ENCODE measurements at places on chromosomes 11 and 22.
A peak's percentile ranks its signal among the peaks of the same experiment; 100 is the strongest.

DNA sequence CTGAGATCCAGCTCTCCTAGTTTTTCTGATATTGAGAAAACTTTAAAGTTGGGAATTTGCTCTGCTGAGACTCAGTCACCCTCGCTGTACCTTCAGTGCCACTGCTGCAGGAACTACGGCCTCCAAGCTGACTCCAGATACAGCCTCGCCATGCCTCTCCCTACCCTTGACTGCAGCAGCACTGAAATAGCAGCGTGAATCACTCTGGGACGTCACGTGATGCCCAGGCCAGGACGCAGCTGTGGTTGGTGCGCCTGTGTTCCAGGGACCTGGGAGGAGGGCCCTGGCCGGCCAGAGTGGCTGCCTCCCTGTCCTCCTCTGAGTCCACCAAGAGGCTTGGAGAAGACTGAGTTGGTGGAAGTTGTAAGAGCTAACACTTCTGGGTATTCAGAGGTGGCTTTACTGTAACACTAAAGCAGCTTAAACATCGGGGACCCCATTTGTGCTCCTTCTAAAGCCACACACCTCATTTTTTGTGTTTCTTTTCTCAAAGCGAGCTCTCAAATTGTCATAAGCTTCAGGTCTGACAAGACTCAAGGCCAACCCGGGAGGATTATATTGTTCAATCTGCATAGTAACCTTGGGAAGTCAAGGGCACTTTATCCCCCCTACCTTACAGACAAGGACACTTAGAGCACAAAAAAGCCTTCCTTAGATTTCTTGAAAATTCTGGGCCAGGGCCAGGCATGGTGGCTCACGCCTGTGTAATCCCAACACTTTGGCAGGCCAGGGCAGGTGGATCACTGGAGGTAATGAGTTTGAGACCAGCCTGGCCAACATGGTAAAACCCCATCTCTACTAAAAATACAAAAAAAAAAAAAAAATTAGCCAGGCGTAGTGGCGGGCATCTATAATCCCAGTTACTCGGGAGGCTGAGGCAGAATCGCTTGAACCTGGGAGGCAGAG lies 4.2 kb upstream of the STIP1 start:
- DNase-seq, result no peak

- DNase-seq, result no peak
Measured at GRCh38 chr11:7448201-7448600, 37.1 kb upstream of the OLFML1 start.

DNA sequence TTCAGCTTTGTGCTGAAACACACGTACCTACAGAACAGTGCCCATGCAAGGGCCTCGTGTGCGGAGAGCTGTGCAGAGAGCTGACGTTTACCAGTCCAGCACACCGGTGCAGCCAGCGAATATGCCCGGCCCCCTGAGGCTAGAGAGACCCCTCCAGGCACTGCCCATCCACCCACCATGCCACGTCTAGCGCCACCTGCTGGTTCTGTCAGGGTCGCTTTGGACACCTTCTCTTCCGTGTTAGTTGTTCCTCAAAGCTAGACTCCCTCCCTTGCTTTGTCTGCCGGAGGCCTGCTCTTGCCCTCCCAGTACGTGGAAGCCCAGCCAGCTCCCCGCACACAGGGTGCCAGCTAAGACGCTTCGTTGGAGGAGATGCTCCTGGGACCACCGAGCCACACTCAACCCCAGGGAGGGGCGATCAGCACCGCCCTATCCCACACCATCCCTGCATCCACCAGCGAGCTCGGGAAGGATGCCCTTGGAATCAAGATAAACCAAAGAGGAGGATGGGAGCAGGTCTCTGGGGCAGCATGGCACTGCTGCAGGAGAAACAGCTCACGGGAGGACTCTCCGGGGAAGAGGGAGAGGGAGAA lies 43.4 kb downstream of the CPT1A start:
- DNase-seq, result peak; percentile 29

- no peak for DNase-seq
Measured at GRCh38 chr11:1310318-1310687, 871 bp upstream of the TOLLIP start.

GRCh38 chr22:28923826-28924732 lies 40.7 kb downstream of the ZNRF3 start:
- DNase-seq, result no peak

- no peak for DNase-seq
Measured at GRCh38 chr22:44906248-44906936, 103.4 kb downstream of the PHF21B start.

- no peak for DNase-seq
Measured at GRCh38 chr11:9607511-9607899, 34.0 kb downstream of the WEE1 start.

DNA sequence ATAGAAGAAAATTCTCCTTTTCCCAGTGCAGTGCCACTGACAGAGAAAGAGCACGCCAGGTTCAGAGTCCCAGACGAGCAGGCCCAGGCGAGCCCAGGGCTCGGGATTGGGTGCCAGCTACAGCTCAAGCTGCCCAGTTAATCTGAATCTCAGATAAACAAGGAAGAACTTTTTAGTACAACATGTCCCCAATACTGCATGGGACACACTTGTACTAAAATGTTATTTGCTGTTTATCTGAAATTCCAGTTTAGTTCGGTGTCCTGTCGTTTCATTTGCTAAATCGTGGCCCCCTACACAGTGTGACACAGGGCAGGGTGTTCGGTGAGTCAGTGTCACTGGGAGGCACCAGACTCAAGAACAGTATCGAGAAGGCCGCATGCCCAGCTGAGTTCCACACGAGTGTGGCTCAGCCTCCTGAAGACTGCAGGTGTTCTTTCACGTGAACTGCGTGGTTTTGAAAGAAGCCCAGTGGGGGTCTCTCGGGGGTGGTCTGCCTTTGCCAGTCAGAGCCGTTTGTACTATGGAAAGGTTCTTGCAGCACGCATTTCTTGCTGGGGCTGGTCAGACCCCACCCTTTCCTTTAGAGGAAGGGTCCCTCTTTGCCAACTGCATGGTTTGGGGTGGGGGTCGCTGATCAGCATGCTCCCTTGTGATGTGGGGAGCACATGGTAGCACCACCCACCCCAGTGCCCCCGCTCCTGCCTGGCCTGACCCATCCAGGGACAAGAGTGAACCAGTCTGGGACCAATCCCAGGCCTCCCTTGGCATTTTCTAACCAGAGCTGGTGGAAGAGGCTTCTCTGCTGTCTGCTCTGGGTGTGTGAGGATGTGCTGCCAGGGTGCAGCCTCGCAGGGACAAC lies 115.6 kb upstream of the B3GAT1 start:
- no peak for DNase-seq

DNA sequence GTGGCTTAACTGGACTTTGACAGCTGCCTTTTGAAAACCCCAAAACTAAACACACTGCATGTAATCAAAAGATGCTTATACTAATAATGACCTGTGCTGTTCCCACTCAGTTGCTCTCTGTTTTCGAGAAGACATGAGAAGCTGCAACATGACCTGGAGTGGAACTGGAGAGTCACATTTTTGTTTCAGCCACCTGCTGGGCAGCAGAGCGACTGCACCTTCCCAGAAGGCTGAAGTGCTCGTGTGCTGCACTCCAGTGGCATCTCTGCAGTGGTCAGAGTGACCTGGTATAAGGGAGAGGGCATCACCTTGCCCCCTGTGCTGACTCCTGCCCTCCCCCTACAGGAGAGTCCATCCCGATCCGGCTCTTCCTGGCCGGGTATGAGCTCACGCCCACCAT lies 8.6 kb downstream of the THYN1 start:
- DNase-seq, result no peak

DNA sequence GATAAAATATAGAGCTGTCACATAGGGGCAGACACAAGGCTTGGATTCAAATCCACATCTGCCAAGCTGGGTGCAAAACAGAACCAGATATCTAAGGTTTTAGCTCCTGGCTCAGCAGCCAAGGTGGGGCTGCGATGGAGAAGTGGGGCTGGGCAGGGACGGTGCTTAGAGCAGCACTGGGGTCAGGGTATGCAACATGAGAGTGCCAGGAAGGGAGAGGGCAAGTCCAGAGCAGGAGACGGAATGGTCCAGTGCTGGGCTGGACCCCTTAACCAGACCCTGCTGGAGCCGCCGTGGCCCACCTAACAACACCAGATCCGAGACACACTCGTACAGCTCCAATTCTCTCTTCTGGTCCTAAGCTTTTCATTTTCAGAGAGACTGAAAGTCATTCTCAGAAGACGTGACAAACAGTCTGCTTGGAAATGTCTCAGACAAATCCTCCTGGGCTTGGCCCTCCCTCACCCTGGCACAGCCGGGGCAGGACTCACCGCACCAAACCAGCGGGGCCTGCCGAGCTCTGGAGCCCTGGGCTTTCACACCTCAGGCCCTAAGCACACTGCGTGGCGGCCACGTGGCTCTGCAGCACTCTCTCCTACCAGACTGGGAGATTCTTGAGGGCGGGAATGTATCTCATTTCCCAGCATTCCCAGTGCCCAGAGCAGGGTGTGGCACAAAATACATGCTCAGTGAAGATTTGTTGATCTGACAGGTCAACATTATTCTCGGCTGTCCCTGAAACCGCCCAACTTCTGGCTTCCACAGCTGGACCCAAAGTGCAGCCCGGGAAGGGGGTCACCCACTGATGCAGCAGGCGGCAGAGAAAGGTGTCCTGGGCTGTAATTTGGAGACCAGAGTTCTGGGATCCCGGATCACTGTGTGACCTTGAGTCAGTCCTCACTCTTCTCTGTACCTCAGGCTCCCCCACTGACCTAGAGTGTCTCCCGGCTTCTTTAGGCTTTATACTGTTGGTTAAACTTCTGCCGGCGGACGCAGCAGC lies 11.6 kb downstream of the LRRC32 start:
- no peak for DNase-seq

GRCh38 chr11:100874203-100874602 lies 187.1 kb downstream of the ARHGAP42 start:
- no peak for DNase-seq

DNA sequence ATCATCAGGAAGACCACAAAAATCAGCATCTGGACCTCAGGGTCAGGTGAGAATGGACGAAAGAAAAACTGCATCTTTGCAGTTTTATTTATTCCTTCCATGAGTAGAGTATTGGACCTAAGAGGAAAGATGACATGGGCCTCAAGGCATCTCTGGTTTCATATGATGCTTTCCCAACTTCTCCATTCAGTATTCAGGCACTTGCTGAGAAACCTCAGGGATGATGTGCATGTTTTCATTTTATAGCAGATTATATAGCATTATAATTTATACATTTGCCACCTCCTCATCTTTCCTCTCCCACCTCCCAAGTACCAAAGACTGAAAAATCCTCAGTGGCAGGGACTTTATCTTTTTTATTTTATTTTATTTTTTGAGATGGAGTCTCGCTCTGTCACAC lies at the start of gene OR10V1:
TSS of gene OR10V1 (minus strand) at position 101 of the 400 bp plus-strand sequence. CDS start at position 101, 0 bp downstream.
- no peak for DNase-seq

DNA sequence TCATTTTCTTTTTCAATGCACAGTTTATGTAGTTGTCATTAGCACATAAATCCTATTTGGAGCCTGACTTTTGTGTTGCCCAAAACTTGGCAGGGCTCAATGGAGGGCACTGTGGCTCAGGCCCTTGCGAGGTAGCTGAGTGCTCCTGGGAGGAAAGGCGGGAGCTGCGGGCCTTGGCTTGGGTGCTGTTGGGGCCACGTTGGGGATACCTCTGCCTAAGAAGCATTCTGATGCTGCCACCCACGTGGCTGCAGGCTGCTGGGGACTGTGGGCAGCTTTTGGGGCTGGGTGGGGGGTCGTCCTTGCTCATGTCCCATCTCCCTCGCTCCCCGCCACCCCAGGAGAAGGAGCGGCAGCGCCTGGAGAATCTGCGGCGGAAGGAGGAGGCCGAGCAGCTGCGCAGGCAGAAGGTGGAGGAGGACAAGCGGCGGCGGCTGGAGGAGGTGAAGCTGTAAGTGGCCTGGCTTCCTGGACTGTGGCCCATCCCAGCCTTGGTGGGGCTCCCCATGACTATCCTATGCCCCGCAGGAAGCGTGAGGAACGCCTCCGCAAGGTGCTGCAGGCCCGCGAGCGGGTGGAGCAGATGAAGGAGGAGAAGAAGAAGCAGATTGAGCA lies 20.9 kb downstream of the INCENP start:
- no peak for DNase-seq

- DNase-seq, result no peak
Measured at GRCh38 chr11:17593466-17594245, 46.6 kb downstream of the OTOG start.

- no peak for DNase-seq
Measured at GRCh38 chr22:30010789-30011405, 69.4 kb upstream of the HORMAD2 start.

DNA sequence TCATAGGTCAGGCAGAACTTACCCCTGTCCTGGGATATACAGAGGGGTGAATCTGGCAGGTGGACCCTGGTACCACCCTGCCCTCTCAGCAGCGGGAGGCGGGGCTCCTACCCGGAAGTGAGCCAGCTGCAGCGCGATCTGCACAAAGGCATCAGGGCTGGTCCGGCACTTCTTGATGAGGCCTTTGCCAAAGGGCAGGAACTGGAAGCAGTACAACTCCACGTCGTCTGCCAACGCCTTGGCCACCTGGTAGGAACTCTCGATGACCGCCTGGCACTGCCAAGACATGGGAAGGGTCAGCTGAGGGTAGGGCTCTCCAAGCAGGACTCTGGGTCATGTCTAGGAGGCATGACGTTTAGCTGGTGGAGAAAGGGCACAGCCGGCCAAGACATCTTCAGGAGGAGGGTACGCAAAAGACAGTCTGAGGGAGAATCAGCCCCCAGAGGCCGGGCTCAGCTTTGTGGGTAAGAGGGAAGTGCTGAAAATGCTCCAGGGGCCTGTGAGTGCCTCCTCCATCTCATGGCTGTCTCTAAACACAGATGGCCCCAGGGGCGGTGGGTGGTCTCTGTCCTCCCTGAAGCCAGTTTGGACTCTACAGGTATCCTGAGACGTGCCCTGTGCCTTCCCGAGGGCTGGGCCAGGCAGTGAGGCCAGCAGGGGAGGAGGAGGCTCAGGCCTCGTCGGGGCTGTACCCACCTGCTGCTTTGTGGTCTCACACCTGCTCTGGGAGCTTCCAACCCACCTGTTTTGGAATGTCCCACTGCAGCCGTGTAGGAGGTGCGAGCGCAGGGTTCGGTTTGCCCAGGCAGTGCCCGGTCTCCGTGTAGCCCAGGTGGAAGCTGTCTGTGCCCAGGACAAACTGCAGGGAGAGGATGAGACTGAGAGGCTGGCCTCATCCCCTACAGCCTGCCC lies 6.7 kb downstream of the CPT1B start:
- no peak for DNase-seq

- DNase-seq, result no peak
Measured at GRCh38 chr11:20161230-20161918, 1.1 kb upstream of the DBX1 start.

All from stimulated activated naive CD4-positive, alpha-beta T cell treated with Interleukin-2 at 50 U/mL for 16 hours (primary cell).